Upper lobe of right lung (tissue), 1 donor: ENCODE measurements at places on chromosomes 1 and 21. TPM values are rescaled to one million over a fixed set of nuclear protein-coding genes. Genes with fewer than 3 reads are reported as not detected.

MYBPH gene
- total RNA-seq = not detected

FCGR2B gene
- 30.7 TPM for total RNA-seq

DNA sequence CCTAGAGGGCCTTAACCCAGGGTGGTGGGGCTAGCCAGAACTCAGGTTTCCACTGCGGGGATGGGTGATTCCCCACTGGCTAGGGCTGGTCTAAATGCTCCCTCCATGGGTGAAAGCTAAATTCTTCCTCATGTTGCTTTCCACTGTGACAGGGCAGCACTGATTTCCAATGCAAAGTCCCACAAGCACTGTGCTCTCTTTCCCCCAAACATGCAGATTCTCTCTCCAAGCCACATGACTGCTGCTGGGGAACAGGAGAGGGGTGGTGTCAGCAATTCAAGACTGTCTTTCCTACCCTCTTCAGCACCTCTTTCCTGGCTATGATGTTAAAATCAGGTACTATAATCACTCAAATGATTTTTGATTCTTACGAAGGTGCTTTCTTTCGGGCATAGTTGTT, 215.5 kb downstream of the RWDD3 start:
- no peaks in the 10 kb centered on the region for H3K27me3 ChIP-seq
- no peaks in the 10 kb centered on the region for H3K36me3 ChIP-seq
- no peak overlapping the region for H3K27ac ChIP-seq
- H3K4me1 ChIP-seq = no peaks in the 10 kb centered on the region

PDE9A gene
- total RNA-seq = 15.3 TPM

DYNLT5 gene
- total RNA-seq = 3.3 TPM

DNA sequence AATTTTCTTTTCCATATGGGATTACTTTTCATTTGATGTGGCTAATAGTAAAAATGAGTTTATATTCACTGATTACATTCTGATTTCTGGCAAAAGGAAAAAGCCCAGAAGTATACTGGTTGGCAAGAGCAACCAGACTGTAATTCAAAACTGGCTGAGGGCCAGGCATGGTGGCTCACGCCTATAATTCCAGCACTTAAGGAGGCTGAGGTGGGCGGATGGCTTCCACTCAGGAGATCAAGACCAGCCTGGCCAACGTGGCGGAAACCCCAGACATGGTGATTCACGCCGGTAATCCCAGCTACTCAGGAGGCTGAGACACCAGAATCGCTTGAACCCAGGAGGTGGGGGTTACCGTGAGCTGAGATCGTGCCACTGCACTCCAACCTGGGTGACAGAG, 14.5 kb downstream of the SYT11 start:
- no peaks in the 10 kb centered on the region for H3K4me1 ChIP-seq
- H3K27ac ChIP-seq = no peak overlapping the region
- DNase-seq = no peak
- H3K27me3 ChIP-seq = no peaks in the 10 kb centered on the region
- no peaks in the 10 kb centered on the region for H3K36me3 ChIP-seq
- no peak overlapping the region for H3K4me3 ChIP-seq

DNA sequence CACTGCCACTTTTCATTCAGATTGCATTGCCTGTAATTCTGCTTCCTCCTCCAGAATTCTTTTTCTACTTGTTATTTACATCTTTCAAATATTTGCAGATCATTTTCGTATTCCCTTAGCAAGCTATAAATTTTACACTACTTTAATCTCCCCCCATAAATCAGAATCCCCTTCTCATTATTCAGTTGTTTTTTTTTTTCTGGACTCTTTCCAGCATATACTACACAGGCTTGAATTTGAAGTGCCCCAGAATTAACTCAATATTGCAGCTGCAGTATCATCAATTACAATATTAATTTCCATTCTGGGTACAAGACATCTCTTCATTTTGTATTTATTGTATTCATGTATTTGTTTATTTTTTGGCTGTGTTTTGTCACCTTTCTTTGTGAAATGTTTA, 1494.3 kb downstream of the AMY1C start:
- no peaks in the 10 kb centered on the region for H3K4me1 ChIP-seq
- H3K36me3 ChIP-seq = no peaks in the 10 kb centered on the region
- H3K27ac ChIP-seq = no peak overlapping the region
- H3K27me3 ChIP-seq = no peaks in the 10 kb centered on the region
